PC-3 (cell line): ENCODE measurements at places on chromosomes 5 and 9. TPM values are rescaled to one million over a fixed set of nuclear protein-coding genes. Genes with fewer than 3 reads are reported as not detected.
A peak's percentile ranks its signal among the peaks of the same experiment; 100 is the strongest.

DNA sequence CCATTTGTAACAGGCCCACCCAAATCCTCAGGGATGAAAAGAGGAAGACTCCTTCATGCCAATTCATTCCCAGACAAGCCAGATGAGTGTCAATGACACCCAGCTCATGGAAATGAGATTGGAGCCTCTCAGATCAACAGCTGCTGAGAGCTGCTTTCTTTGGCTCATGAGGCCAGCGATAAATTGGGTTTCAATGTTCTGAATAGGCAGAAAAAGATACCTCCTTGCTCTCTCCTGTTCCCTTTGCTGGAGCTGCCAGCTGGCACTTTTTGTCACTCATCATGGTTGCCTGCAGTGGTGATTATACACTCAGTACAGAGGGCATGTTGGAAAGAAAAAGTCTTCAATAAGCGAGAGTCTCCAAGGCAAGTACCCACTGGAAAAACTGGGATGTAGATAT lies 47.1 kb downstream of the SH3RF2 start:
- no peaks in the 10 kb centered on the region for H3K36me3 ChIP-seq
- peaks cover 34% of the 10 kb centered on the region for H3K4me1 ChIP-seq
- H3K4me3 ChIP-seq, result no peak overlapping the region
- DNase-seq, result no peak

- H3K36me3 ChIP-seq, result no peaks in the 10 kb centered on the region
- no peak overlapping the region for H3K27ac ChIP-seq
- no peak for DNase-seq
- H3K27me3 ChIP-seq, result no peaks in the 10 kb centered on the region
These were observed 852 bp downstream of the ZNF354C start for GRCh38 chr5:179061025-179061424.

Gene GCNT1
- 0.29 TPM in 2 replicates for total RNA-seq

Gene IL5
- total RNA-seq, result not detected in 2 replicates

Gene MZB1
- total RNA-seq, result 0.22 and 1.0 TPM in 2 replicates

DNA sequence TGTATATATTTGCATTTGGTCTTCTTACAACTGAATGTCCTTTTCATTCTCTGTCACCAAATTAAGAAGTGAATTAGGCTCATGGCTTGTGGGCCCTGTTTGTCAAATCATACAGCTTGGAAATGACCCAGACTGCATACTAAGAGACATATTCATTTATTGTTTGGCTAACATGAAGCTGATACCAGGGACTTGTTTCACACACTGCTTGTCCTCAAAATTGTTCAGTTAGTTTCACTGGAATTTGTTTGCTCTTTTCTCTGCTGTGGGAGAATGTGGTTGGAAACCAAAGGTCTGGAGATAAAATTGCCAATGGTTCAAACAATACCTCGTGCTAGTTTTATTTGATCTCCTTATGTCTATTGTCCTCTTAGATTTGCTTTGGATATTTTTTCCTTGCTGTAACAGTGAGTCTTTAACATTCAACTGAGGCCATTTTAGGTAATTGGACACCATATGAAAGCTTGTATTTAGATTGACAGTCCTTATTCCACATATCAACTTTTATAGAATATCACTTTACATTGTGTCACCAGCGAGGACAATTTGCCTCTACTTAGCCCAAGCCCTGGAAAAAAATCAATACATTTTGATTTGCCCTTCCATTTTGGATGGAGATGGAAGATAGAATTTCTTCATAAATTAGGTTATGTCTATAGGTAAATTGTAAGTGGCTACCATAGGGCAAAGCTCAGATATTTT lies 144.3 kb upstream of the MTAP start:
- H3K4me3 ChIP-seq, result no peak overlapping the region
- peak; percentile 51 for DNase-seq
- peak overlapping the region; percentile 92 for H3K27ac ChIP-seq
- no peaks in the 10 kb centered on the region for H3K36me3 ChIP-seq

GRCh38 chr5:137275083-137275482 lies 224.0 kb downstream of the SPOCK1 start:
- no peak overlapping the region for H3K27ac ChIP-seq

DNA sequence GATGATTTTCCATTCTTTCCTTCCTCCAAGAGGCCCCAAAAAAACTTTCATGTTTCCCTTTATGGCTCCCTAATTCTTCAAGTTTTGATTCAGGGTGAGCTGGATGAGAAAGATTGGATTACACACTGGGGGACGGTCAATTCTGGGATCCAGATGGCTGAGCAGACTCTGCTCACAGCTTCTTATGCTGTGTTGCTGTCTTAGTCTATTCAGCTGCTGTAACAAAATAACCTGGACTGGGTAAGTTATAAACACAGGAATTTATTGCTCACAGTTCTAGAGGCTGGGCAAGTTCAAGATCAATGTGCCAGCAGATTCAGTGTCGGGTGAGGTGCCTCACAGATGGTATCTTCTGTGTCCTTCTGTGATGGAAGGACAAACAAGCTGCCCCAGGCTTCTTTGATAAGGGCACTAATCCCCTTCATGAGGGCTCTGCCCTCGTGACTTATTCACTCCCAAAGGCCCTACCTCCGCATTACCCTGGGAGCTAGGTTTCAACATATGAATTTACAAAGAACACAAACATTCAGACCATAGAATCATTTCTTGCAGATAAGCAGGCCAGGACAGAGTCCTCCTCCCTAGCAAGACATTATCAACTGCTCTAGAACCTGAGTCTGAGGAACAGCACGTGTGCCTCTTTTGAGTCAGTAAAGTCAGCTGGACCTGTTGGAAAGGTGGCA lies 23.1 kb upstream of the SMAD5 start:
- no peak overlapping the region for H3K4me3 ChIP-seq
- no peaks in the 10 kb centered on the region for H3K36me3 ChIP-seq
- H3K4me1 ChIP-seq, result no peaks in the 10 kb centered on the region
- no peak for DNase-seq
- H3K27ac ChIP-seq, result no peak overlapping the region

- no peak overlapping the region for H3K4me3 ChIP-seq
- H3K27me3 ChIP-seq, result no peaks in the 10 kb centered on the region
- no peak overlapping the region for H3K27ac ChIP-seq
- peaks cover 4% of the 10 kb centered on the region; the same call in 1 of the 2 replicates for H3K36me3 ChIP-seq
These were observed 6.5 kb upstream of the C9 start for GRCh38 chr5:39370555-39371366.

DNA sequence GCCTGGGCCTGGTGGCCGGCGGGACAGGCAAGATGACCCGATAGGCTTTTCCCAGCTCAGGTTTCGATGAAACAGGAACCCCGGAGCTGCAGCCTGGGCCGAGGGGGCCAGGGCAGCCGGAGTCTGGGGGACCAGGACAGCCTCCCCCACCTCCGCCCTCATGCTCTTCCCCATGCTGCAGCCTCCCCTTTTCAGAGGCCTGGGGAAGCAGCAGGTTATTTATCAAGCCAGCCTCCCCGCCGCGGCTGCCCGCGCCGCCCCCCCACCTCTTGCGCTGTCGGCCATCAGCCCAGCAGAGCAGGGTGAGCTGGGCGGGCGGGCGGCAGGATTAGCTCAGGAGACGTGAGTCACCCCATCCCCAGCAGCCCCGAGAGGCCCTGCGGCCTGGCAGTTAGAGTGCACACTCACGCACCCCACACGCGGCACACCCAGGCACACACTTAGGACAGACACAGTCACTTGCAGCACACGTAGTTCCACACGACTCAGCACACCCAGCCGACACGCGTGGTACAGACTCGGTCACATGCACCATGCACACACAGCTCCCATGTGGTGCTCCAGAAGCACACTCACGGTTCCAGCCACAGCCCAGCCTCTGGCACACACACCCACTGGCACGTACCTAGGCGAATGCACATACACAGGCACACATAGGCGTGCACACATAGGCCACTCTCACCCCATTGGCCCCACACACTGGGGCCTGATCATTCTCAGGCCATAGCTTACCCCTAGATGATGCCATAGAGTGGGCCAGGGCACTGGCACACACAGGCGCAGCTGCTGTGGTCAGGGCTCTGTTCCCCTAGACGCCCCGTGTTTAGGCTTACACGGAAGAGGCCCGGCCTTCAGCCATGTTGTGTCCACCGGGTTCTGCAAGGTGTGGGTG lies 13.0 kb downstream of the CXXC5 start:
- H3K4me3 ChIP-seq, result peak overlapping the region; percentile 47; the same call in 1 of the 2 replicates
- no peaks in the 10 kb centered on the region for H3K27me3 ChIP-seq
- H3K27ac ChIP-seq, result peak overlapping the region; percentile 64
- peaks cover 31% of the 10 kb centered on the region for H3K4me1 ChIP-seq
- DNase-seq, result peak; percentile 81
- no peaks in the 10 kb centered on the region for H3K36me3 ChIP-seq

DNA sequence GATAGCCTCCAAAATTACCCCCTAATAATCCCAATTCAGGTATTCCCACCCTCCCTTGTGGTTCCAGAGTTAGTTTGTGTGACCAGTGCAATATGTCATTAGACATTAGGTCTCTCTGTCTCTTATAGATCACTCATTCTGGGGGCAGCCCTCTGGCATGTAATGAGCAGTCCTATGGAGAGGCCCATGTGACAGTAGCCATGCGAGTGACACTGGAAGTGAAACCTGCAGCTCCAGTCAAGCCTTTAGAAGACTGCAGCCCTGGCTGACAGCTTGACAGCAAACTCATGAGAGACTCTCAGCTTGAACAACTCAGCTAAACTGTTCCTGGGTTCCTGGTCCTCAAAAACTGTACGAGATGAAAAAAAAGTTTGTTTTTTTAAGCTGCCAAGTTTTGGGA lies 54.0 kb upstream of the HSPB3 start:
- DNase-seq, result no peak
- H3K36me3 ChIP-seq, result no peaks in the 10 kb centered on the region
- H3K4me3 ChIP-seq, result no peak overlapping the region
- no peaks in the 10 kb centered on the region for H3K27me3 ChIP-seq
- no peaks in the 10 kb centered on the region for H3K4me1 ChIP-seq

Gene ACSL6
- total RNA-seq, result 0.15 and 0.35 TPM in 2 replicates

Gene FOXD4L5
- total RNA-seq, result 0.04 TPM in 1 of 2 replicates, not detected in the other

Gene TUSC1
- 15.1 and 19.0 TPM in 2 replicates for total RNA-seq

Gene LCN2
- 153 and 154 TPM in 2 replicates for total RNA-seq

GRCh38 chr5:96893342-96893741 lies 17.0 kb downstream of the ERAP2 start:
- H3K4me3 ChIP-seq, result no peak overlapping the region
- DNase-seq, result peak; percentile 35
- no peaks in the 10 kb centered on the region for H3K4me1 ChIP-seq

Gene ECSCR
- total RNA-seq, result 0.36 TPM in 1 of 2 replicates, not detected in the other

Gene AIF1L
- total RNA-seq, result 23.7 and 27.0 TPM in 2 replicates

Gene PSAT1
- 45.6 and 52.5 TPM in 2 replicates for total RNA-seq

DNA sequence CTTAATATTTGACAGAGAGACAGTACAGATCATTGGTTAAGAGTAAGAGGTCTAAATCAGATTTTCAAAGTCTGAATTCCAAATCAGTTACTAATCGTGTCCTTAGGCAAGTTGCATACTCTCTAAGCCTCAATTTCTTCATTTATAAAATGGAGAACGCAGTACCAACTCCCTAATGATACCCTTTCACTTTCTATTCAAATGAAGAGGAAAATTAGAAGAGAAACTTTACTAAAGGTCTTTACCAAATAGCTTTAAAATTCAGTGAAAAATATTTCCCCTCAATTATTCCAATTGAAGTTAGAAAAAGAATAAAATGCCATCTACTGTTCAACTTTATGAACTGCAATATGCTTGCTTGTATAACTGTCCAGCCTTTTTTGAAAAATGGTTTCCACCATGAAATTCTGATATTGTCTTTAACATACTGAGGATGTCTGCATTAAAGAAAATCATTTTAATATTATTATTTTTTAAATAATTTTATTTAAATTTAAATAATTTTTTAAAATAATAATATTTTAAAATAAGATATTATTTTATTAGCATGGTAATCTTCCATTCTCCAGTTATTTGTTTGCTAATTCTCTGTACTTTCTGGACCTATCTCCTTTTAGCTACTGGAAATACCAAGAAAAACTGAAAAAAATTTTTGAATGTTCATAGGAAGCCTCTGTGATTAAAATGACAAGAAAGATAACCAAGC lies 36.0 kb downstream of the POC5 start:
- peaks cover 6% of the 10 kb centered on the region for H3K4me1 ChIP-seq
- no peaks in the 10 kb centered on the region for H3K27me3 ChIP-seq
- no peak overlapping the region for H3K4me3 ChIP-seq
- peaks cover 4% of the 10 kb centered on the region; the same call in 1 of the 2 replicates for H3K36me3 ChIP-seq
- H3K27ac ChIP-seq, result no peak overlapping the region
- peak; percentile 57 for DNase-seq

DNA sequence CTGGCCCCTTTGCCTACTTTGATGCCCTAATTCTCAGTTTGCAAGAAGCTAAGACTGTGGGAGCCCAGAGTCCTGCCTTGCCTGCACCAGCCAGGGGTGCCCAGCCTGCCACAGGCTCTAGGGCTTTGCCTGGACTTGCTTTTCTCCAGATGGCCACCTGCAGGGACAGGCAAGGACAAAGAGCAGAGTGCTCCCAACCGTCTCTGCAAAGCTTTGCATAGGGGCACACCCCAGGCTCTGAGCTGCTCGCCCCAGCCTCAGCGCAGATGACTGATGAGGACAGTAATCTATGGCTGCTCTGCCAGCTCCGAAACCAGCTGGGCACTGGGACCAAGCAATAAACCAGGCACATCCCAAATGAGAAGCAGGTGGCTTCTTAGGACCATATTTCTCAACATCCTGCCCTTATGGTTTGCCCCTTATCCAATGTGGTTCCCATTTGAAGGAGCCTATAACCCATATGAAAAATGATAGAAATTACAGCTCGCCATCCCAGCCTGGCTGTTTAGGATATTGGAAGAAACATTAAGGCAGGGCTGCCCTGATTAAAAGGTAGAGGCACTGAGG lies 25.4 kb upstream of the TCF7 start:
- H3K36me3 ChIP-seq, result no peaks in the 10 kb centered on the region
- no peak overlapping the region for H3K4me3 ChIP-seq
- no peak for DNase-seq
- no peaks in the 10 kb centered on the region for H3K27me3 ChIP-seq
- peaks cover 23% of the 10 kb centered on the region for H3K4me1 ChIP-seq

DNA sequence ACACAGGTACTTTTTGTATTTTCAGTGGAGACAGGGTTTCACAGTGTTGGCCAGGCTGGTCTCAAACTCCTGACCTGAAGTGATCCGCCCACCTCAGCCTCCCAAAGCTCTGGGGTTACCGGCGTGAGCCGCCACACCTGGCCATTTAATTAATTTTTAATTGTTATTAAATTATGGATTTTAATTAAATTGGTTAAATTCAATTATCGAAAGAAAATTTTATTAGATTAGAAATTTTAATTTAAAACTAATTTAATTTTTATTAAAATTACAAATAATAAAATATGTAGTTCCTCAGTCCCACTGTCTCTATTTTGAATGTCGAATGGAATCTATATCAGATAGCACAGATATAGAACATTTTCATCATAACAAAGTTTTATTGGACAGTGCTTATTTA lies 416.5 kb downstream of the GABRG2 start:
- no peak overlapping the region for H3K4me3 ChIP-seq
- no peaks in the 10 kb centered on the region for H3K27me3 ChIP-seq
- H3K36me3 ChIP-seq, result no peaks in the 10 kb centered on the region
- H3K4me1 ChIP-seq, result peaks cover 3% of the 10 kb centered on the region; the same call in 1 of the 2 replicates
- no peak overlapping the region for H3K27ac ChIP-seq
- DNase-seq, result no peak

DNA sequence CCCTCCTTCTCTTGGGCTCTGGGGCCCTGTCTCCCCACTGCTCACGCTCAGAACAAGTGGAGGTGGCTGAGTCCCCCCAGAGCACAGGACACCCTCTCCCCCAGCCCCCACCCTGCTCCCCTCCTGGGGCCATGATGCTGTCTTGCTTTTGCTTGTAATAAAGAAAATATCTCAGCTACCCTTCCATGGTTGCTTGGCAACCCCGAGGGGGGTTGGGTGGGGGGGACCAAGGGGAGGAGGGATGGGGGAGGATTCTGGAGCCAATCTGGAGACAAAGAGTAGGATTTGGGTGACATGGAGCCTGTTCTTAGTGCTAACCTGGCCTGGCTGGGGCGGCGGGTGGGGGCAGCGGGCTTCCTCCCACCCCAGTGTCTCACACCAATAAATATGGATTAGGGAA lies 16.1 kb upstream of the CERCAM start:
- H3K27me3 ChIP-seq, result no peaks in the 10 kb centered on the region
- no peak for DNase-seq
- H3K27ac ChIP-seq, result no peak overlapping the region
- peaks cover 8% of the 10 kb centered on the region for H3K4me1 ChIP-seq
- no peak overlapping the region for H3K4me3 ChIP-seq
- no peaks in the 10 kb centered on the region for H3K36me3 ChIP-seq
